C1 segment of cervical spinal cord (tissue), 14 donors: ENCODE measurements at places on chromosomes 6 and 20.

GRCh38 chr6:81241126-81242041 is 511.1 kb downstream of the TENT5A start:
- DNase-seq, result no peak

DNA sequence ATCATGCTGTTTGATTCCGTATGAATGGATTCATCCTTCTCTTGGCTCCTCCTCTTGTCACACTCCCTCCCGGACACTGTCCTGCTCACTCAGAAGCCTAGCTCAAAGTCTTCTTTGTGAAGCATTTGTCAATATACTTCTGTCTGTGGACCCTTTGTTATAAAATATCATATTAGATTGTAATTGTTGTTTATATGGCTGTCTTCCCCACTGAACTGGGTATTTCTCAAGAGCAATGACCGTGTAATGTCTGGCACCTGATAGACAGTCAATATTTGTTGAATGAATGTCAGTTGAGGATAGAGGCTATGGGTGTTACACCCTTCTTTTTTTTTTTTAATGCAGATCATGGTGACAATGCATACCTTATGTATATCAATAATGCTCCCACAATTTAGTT is 335.3 kb downstream of the SOX4 start:
- DNase-seq, result no peak

GRCh38 chr20:51801122-51801822 is 1.0 kb downstream of the SALL4 start:
- no peak for DNase-seq

- DNase-seq, result no peak
Measured at GRCh38 chr20:13936781-13937576, 53.4 kb downstream of the SEL1L2 start.

- no peak for DNase-seq
Measured at GRCh38 chr20:56925082-56925830, 296.1 kb downstream of the TFAP2C start.

- no peak for DNase-seq
Measured at GRCh38 chr6:5936140-5936539, 70.6 kb downstream of the NRN1 start.

DNA sequence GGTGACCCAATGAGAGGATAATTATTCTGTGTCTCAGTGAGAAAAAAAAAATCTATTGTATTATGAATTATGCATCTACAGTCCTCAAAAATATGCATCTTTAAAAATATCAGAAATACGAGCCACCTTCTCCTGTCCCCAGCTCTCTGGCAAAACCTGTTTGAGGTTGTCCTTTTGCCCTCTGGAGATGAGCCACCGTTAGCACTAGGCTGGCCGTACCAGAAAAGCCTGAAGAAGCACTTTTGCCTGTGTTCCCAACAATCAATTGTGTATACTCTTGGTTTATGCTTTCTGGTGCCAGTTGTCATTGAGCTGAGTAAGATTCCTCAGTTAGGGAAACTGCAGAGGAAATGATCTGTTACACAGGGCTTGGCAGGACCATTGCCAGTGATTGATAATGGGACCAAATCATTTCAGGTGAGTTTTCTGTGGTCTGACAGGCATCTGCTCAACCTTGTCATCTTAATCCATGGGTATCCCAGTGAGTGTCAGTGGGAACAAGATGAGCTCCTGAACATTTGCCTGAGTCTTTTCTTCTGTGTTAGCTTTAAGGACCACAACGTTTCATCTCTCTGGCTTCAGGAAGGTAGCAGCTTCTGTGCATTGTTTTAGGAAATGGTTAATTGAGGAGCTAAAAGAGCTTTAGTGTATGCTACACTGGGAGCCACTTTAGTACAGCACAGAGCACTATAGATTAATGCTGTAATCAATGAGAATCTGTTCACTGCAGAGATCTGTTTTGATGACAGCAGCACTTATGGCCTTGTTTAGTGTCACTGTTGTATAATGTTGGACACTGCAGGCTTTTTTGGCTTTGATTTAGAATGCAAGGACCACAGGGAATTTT is 330.1 kb downstream of the RIMS1 start:
- DNase-seq, result no peak

GRCh38 chr6:148413321-148414091 is 70.9 kb downstream of the SASH1 start:
- no peak for DNase-seq

DNA sequence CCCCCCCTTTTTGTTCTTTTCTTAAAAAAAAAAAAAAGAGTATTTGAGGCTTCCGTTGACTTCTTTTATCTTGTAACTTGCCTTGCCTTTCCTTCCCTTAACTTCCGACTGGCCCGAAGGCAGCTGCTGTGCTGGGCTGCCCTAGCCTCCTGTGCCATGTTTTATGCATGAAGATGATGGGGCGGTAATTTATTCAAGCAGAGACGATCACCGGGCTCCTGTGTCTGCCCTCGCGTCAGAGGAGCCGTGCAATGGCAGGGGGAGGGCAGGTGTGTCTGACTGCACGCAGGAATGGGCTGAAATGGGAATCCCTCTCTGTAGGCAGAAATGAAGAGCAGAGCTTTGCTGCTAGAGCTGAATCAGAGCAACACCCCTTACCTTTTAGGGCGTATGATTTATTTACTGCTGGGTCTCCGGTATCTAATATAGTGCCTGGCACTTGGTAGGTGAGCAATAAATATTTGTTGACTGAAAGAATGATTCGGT is 106.3 kb upstream of the RIPOR2 start:
- DNase-seq, result no peak

GRCh38 chr6:168838037-168838399 is 397.0 kb downstream of the SMOC2 start:
- DNase-seq, result no peak

- DNase-seq, result no peak
Measured at GRCh38 chr6:41637194-41638001, 870 bp upstream of the MDFI start.

DNA sequence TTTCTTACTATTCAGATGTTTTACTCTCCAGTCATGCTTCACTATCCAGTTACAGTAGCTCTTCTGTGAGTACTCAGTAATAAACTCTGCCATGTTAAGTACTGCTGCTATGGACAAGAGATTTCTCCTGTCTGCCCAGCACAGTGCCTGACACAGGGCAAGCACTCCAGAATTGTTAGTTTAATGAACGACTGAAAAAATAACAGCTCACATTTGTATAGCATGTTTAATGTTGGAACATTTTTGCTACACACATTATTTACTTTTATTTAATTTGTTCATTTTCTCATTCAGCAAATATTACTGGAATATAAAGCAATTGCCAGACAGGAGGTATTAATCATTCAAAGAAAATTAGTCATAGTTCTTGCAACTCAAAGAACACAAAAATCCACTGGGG is 142.6 kb upstream of the HMGN3 start:
- DNase-seq, result no peak

DNA sequence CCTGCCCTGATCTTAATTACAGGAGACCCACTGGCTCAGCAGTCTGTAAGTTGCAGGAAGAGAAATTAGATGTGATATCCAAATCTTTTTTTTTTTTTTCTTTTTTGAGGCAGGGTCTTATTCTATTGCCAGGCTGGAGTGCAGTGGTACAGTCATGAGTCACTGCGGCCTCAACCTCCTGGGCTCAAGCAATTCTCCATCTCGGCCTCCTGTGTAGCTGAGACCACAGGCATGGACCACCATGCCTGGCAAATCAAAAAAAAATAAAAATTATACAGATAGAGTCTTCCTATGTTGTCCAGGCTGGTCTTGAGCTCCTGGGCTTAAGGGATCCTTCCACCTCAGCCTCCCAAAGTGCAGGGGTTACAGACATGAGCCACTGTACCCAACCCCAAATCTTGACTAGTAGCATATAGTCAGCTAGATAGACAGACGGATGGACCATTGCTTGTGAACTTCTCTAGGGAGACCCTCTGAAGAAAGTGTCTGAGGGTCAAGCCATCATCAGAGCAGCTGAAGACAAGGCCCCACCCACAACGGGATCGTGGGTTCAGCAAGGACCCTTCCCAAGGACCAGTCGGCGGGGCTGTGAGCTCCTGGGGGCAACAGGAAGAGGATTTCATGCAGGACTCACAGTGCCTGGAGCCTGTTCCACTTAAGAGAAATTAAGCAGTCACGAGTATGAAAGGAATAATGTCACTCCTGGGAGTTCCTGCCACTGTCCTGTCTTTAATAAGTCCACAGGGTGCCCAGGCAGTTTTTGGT is 222.7 kb downstream of the ANKRD60 start:
- no peak for DNase-seq

DNA sequence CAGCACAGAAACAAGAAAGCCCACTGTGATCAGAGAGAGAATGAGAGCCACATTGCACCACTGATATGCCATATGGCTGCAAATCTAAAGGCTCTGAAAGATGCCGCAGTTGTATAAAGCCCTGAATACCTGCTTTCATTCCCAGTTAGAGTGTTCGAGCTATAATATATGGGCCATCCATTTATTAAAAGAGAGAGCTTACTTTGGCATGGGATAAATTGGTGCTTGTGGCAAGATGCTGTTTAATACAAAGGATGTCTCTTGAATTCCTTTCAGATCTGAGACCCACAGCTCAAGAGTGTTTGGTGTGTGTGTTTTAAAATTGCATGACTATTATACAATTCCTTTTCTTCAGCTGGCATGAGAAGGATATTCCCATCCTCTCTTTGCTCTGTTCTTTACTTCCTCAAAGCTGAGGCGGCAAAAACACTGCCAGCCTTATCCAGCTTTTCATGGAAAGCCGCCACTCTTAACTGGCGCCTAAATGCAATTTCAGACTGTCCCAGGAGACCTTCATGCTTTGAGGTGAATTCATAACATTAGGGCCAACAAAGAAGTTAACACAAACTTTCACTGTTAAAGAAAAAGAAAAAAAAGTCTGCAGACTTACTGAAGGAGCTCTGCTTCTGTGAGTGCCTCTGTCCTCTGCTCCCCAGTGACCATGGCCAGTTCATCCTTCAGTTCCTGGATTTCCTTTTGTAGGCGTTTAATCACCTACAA is 147.6 kb downstream of the KIF6 start:
- no peak for DNase-seq

- DNase-seq, result no peak
Measured at GRCh38 chr6:144283646-144284477, 1.3 kb upstream of the UTRN start.

GRCh38 chr6:20711518-20711917 is 177.3 kb downstream of the CDKAL1 start:
- no peak for DNase-seq

- no peak for DNase-seq
Measured at GRCh38 chr6:52551483-52552277, 25.2 kb downstream of the TRAM2 start.

- DNase-seq, result no peak
Measured at GRCh38 chr6:135576055-135576454, 78.5 kb upstream of the AHI1 start.

- DNase-seq, result no peak
Measured at GRCh38 chr6:149763866-149764265, 14.3 kb downstream of the PCMT1 start.

DNA sequence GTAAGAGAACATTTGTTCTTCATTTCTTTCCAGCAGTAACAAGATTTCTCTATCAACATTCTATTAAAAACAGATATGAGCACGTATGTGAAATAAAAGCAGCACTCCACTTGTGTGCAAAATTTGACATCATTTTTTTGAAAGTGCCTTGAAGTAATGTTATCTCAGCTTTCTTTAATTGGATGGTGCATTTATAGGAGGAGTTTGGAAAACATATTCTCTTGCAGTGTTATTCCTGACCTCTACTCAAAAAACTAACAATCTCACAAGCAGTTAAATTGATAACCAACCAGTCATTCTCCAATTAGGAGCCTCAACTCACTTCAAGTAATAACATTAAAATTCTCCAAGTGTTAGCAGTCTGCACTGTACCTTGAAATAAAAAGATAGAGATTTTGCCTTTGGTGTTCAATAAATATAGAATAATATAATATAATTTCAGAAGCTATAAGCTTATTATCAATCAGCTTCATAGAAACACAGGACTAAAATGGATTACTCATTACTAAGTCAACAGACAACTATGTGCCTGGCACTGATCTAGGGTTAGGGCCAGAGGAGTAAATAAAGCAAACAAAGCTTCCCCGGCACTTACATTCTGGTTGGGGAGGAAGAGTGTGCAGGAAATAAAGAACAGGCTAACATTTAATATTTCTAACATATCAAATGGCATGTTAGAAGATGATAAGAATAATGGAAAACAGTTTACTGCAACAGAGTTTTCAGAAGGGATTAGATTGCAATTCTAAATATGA is 149.0 kb upstream of the SGK1 start:
- DNase-seq, result no peak

- DNase-seq, result no peak
Measured at GRCh38 chr6:158996856-158997255, 3.1 kb downstream of the RSPH3 start.

DNA sequence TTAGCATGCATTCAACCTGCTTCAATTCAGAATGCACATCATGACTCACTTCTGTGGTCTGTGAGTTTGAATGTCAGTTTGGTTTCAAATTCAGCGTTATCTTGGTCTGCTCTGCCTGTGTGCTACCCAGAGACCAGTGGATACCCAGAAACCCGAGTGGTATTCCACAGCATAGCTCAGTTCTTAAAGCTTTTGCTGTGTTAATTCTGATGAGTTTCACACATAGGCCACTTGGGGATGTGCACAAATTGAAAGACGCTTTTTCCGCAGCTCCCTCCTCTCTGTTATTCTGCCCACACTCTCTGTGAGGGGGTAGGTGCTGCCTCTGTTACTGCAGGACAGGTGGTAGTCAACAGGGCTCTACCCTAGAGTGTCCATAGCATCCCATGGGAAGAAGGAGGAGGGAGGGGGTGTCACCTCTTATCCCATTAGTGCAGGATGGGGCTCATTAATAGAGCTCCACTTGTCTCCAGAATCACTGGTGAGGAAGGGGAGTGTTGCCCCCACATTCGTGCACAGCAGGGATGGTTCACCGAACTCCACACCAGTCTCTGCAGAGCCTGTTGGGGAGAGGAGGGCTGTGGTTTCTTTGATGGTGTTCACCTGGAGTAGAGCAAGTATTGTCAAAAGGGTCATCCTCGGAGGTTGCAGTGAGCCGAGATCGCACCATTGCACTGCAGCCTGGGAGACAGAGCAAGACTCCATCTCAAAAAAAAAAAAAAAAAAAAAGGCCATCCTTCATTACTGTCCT is 29.2 kb upstream of the SDCBP2 start:
- DNase-seq, result no peak

DNA sequence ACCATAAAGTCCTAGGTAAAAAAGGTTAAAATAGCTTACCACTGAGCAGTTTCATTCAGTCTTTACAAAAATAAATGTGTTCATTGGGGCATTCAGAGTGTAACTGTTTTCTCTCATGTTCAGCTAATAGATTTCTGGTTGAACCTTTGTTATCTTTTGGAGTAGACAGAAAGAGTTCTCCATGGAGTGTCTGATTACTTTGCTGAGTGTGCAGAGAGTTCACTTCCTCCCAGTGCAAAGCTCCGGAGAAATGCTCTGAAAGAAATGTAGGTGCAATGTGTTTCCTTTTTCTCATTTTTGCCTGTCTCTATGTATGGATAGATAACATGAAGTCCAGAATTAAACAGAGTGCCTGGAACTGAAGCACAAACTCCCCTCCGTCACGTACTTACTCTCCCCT is 52.6 kb downstream of the JAG1 start:
- no peak for DNase-seq
